ENCODE measurements at places on chromosomes 1 and 21. TPM values are rescaled to one million over a fixed set of nuclear protein-coding genes. Genes with fewer than 3 reads are reported as not detected.

TRIM17 gene
- total RNA-seq = 0.39 TPM

FAM72D gene
- total RNA-seq = 0.40 TPM

PADI3 gene
- not detected for total RNA-seq

GLMN gene
- total RNA-seq = 8.3 TPM

MYOG gene
- total RNA-seq = 22.8 TPM

AIRE gene
- 0.08 TPM for total RNA-seq

PTGER3 gene
- total RNA-seq = 0.39 TPM

PRAMEF7 gene
- total RNA-seq = not detected

CD2 gene
- total RNA-seq = not detected

CGN gene
- total RNA-seq = 0.52 TPM

FHAD1 gene
- total RNA-seq = 0.39 TPM

TTLL7 gene
- 5.6 TPM for total RNA-seq

FYB2 gene
- total RNA-seq = not detected

CR1 gene
- total RNA-seq = not detected

ROR1 gene
- total RNA-seq = 18.7 TPM

IPO13 gene
- 13.3 TPM for total RNA-seq

ARMH1 gene
- total RNA-seq = 1.2 TPM

BARHL2 gene
- not detected for total RNA-seq

NPPA gene
- total RNA-seq = 0.32 TPM

TCP10L gene
- total RNA-seq = not detected

Data from epithelial cell of alveolus of lung (primary cell).